ENCODE measurements at places on chromosomes 6 and 20.

GRCh38 chr6:130148181-130148580 lies 74.6 kb downstream of the SAMD3 start:
- DNase-seq = no peak

DNA sequence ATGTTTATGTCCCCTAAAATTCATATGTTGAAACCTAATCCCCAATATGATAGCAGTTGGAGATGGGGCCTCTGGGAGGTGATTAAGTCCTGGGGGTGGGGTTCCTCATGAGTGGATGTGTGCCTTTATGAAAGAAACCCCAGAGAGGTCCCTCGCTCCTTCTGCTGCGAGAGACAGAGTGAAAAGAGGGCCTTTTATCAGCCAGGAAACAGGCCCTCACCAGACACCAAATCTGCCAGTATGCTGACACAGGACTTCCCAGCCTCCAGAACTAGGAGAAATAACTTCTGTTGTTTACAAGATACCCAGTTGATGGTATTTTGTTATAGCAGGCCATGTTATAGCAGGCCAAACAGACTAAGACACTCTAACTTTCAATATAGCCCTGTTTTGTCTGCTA lies 100.9 kb upstream of the NFATC2 start:
- DNase-seq = no peak

GRCh38 chr6:41527721-41528408 lies 18.3 kb upstream of the FOXP4 start:
- DNase-seq = no peak

- DNase-seq = no peak
Observed at GRCh38 chr6:37802810-37803209, 16.7 kb upstream of the ZFAND3 start.

DNA sequence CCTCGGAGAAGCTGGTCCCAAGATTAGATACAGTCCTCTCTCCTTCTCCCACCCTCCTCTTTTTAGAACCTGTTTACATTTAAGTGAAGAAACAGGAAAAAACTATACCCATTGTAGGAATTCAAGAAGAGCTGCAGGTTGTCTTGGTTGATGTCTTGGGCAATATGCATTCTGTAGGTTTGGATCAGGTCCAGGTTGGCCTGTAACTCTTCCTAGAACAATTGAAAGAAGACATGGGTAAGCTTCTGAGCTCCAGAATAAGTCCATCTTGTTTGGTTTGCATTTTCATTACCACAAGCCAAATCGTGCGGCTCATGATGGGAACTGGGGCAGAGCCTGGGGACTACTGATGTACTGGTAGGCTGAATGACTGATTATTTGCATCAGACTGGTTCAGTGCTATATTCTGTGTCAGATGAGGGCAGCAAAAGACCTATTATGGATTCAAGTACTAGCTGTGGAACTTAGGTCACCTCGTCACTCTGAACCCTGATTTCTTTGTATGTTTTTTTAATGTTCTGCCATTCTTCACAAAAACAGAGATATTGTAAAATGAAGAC lies 20.3 kb upstream of the SLA2 start:
- no peak for DNase-seq

DNA sequence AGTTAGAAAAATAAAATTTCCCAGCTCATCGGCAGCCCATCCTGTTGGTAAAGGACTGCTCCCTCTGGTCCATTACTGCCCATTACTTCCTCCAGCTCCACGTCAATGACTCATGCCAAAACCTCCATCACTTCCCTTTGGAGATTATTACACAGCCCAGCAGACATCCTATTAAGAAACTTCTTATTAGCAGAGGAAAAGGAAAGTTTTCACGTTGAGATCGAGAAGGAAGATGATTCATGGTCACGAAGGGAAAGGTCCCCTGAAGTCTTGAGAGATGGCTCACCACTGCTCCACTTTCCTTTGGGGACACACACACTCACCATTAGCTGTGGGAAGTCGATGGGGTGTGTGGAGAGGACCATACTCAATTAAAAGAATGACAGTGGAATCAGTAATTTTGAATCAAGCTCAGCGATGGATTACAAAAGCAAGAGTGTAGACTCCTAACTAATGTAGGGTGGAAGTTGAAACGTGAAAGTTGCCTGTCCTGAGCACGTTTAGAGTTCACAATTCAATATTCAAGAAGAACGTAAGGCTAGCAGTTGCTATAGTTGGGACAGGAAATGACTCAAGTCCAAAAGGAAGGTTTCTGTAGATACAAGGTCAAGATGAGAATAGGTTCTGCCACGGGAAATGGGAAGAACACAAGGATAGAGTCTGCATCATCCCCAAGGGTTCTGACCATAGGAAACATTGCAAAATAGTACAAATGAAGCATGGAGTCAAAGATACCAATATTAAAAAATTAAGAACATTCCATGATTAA lies 21.6 kb downstream of the SASH1 start:
- no peak for DNase-seq

DNA sequence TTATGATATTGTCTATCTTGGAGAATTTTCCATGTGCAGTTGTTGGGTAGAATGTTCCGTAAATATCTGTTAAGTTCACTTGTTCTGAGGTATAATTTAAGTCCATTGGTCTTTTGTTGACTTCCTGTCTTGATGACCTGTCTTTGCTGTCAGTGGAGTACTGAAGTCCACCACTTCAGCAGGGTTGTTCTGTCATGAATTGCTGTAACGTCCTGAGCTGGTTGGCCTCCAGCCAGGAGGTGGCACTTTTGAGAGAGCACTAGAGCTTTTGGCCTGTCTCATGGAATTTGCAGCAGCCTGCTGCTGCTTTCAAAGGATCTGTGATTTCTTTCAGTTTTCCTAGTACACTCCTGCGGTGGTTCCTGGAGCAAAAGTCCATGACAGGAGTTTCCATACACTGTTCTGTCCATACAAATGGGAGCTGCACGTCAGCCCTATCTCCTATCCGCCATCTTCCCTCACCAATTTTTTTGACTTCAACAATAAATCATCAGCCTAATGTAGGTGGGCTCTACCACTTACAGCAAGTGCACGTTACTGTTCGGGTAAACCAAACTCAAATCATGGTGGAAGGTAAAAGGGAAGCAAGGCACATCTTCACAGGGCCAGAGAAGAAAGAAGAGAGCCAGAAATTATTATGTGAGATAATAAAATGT lies 46.9 kb upstream of the TRERF1 start:
- no peak for DNase-seq

DNA sequence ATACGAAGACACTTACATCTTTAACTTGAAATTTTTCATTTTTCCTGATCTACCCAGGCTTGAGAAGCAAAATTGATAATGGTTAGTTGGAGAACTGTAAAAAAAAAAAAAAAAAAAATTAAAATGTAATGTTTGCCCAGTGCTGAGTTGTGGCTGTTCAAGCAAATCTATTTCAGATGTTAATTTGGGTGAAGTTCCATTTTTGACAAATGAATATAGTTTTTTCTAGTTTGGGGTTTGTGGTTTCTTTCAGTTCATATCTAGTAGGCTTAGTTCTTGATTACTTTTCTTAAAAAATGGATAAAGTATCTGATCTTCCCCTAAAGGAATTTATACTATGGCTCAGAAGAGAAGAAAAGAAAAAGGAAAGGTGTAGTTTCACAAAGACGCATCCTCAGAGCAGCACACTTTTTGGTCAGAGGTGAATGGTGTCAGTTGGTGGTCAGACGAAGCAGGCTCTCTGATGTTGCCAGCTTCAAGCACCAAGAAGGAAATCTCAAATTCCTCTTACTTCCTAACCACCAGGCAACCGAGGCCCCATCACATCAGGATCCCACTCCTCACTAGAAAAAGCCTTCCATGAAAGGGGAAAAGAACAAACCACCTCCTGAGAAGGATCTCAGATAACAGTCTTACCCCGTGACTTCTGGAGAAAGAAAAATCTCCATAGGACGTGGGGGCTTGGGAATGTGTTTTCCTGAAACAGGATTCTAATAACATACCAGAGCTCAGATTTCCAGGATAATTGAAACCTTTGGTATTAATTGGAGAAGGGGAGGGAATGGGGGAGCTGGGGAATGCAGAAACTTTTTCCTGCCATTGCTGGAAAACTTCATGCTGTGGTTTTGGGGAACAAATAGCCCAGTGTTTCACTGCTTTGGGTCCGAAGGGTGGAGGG lies 396.2 kb downstream of the CD83 start:
- no peak for DNase-seq
